ENCODE measurements at places on chromosomes 16 and 17.
A peak's percentile ranks its signal among the peaks of the same experiment; 100 is the strongest.

GRCh38 chr17:37643869-37644268, 623 bp upstream of the DDX52 start:
- H3K4me1 ChIP-seq = no peaks in the 10 kb centered on the region
- no peak overlapping the region for H3K27ac ChIP-seq
- H3K4me3 ChIP-seq = no peak overlapping the region
- peak; percentile 61 for DNase-seq
- peaks cover 4% of the 10 kb centered on the region for H3K27me3 ChIP-seq

- H3K4me1 ChIP-seq = peaks cover 10% of the 10 kb centered on the region
- no peak overlapping the region for H3K27ac ChIP-seq
- DNase-seq = no peak
- H3K4me3 ChIP-seq = no peak overlapping the region
Measured at GRCh38 chr17:50172130-50172529, 6.3 kb downstream of the SGCA start.

DNA sequence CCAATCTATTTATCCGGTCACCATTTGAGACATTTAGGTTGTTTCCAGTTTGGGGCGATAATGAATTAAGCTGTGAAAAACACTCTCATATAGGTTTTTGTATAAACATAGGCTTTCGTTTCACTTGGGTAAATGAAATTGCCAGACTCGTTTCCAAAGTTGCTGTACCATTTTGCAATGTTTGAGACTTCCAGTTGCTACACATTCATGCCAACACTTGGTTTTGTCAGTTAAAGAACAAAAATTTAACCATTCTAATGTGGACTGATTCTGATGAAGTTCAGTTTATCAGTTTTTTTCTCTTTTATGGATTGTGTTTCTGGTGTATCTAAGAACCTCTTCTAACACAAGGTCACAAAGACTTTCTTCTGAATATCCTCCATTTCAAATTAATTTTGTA, 52.4 kb downstream of the YPEL2 start:
- no peaks in the 10 kb centered on the region for H3K27me3 ChIP-seq
- H3K4me3 ChIP-seq = no peak overlapping the region
- peaks cover 5% of the 10 kb centered on the region for H3K36me3 ChIP-seq
- no peak for DNase-seq
- H3K27ac ChIP-seq = peak overlapping the region; percentile 61

DNA sequence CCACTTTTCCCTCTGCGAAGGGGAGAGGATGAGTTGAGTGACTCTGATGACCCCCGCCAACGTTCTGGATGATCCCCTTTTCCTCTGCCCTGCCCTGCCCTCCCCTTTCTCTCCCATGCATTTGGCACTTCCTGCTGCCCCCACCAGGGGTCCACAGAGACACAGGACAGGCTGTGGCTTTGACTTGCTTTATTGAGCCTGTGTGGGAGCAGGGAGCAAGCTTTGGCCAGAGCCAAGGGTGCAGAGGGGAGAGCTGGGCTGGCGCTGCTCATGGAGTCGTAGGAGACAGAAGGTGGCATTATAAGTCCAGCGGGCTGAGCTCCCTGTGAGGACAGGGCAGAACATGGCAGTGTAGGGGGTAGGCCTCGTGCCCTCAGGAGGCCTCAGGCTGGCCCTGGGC, 1.6 kb downstream of the PPY start:
- no peaks in the 10 kb centered on the region for H3K36me3 ChIP-seq
- no peak overlapping the region for H3K27ac ChIP-seq
- H3K27me3 ChIP-seq = no peaks in the 10 kb centered on the region
- H3K4me1 ChIP-seq = peaks cover 4% of the 10 kb centered on the region
- H3K4me3 ChIP-seq = no peak overlapping the region

DNA sequence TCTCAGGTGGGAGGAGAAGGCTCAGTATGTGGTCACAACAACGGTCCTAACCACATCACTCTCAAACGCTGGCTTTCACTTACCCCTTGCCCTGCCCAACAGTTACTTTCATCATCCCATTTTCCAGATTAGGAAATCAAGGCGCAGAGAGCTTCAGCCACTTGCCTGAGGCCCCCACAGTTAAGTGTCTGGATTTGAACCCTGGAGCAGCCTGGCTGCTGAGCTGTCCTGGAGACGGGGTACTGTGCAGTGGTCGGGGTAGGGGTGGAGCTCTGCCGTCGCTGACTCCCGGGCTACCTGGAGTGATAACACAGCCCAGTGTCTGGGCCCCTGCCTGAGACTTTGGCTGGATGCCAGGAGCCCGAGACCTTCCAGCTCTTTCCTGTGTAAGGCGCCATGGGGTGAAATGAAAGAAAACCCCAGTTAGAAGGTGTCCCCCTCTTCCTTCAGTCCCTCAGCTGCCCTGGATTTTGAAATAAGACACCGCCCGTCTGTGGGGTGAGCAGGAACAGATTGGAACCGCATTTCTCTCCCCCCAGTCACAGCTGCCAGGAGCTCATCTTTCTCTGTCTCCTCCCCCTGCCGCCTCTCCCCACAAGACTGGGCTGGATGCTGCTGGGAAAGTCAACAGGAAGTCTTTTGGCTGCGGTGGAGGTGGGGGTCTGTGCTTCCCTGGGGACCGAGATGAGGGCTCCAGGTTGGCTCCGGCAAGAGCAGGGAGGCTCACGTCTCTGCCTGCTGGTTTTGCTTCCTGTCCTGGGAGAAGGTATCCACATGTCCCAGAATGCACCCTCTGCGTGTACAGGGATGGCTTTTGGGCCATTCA, 280.2 kb downstream of the SEC14L1 start:
- H3K27me3 ChIP-seq = no peaks in the 10 kb centered on the region
- no peak overlapping the region for H3K4me3 ChIP-seq
- peaks cover 1% of the 10 kb centered on the region for H3K36me3 ChIP-seq
- peak overlapping the region; percentile 25 for H3K27ac ChIP-seq

GRCh38 chr16:952321-952720, 18.5 kb downstream of the LMF1 start:
- H3K4me3 ChIP-seq = no peak overlapping the region
- H3K27ac ChIP-seq = no peak overlapping the region
- no peak for DNase-seq

DNA sequence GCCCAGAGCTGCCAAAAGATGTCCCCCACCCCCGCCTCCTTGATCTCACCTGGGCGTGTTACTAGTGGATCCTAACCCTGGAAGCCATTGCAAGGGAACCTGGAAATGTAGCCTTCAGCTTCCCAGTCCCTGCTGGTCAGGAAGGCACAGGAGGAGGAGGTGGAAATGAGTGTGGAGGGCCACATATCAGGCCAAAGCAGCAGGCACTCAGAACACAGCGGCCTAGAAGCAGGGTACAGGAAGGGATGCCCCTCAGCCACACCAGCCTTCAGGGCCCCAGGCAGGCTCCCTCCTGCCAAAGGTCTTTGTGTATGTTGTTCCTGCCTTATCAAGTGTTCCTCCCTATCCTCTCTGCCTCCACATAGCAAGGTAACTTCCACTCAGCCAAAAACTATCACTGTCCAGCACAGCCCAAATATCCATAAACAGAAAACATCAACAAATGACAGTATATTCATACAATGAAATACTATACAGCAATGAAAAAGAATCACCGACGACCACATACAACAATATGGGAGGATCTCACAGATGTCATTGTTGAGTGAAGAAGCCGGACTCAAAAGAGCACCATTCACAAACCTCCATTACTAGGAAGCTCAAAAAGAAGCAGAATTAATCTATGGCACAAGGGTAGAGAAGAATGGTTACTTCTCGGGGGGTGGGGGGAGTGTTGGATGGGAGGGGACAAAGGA, 28.2 kb upstream of the TNFRSF13B start:
- H3K27me3 ChIP-seq = no peaks in the 10 kb centered on the region
- H3K4me1 ChIP-seq = peaks cover 4% of the 10 kb centered on the region
- no peak overlapping the region for H3K4me3 ChIP-seq
- H3K27ac ChIP-seq = no peak overlapping the region
- DNase-seq = no peak

GRCh38 chr17:28125526-28126378, 83.3 kb downstream of the NLK start:
- no peaks in the 10 kb centered on the region for H3K4me1 ChIP-seq
- no peak overlapping the region for H3K27ac ChIP-seq
- H3K27me3 ChIP-seq = no peaks in the 10 kb centered on the region
- peaks cover 3% of the 10 kb centered on the region for H3K36me3 ChIP-seq

DNA sequence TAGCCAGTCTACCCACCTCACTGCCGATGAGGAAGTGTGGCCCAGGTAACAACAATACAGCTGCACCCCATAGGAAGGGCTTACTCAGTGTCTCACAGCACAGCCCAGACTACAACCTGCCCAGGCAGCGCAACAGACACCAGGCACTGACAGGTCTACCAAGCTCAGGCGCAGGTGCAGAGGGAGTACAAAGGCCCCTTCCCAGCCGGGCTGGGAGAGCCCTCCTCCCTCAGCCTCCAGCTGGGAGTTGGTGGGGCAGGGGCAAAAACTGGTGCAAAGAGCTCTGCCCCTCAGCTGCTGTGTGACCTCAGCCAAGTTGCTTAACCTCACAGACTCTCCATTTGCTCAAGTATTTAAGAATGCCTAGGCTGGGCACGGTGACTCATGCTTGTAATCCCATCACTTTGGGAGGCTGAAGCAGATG, 112.6 kb upstream of the LHX1 start:
- H3K4me1 ChIP-seq = no peaks in the 10 kb centered on the region
- no peak for DNase-seq
- H3K36me3 ChIP-seq = no peaks in the 10 kb centered on the region
- H3K4me3 ChIP-seq = no peak overlapping the region
- H3K27me3 ChIP-seq = no peaks in the 10 kb centered on the region
- H3K27ac ChIP-seq = no peak overlapping the region

GRCh38 chr16:27222249-27223225, 19.2 kb downstream of the KDM8 start:
- peak; percentile 81 for DNase-seq
- H3K27ac ChIP-seq = peak overlapping the region; percentile 36
- no peak overlapping the region for H3K4me3 ChIP-seq

DNA sequence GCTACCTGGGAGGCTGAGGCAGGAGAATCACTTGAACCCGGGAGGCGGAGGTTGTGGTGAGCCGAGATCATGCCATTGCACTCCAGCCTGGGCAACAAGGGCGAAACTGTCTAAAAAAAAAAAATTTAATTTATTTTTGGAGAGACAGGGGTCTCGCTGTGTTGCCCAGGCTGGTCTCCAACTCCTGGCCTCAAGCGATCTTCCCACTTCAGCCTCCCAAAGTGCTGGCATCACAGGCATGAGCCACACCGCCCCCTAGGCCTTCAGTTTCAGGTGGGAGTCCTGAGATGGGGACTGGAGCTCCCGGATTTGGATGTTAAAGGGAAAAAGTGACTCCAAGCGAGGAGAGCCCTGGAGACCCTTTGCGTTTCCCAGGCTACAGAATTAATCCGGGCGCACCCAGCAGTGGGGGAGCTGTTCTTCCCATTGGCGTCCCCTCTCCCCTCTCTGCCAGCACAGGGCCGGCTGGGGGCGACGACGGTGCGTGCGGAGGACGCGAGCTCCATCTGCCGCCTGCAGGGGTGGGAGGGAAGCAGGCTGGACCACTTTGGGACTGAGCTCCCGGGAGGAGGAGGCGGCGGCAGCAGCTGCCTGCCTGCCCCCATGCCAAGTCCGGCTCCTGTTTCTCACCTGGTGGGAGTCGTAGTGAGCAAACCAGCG, 49.3 kb upstream of the USP7 start:
- H3K36me3 ChIP-seq = no peaks in the 10 kb centered on the region
- H3K27ac ChIP-seq = no peak overlapping the region
- H3K4me1 ChIP-seq = no peaks in the 10 kb centered on the region
- peak; percentile 1 for DNase-seq
- H3K4me3 ChIP-seq = no peak overlapping the region

DNA sequence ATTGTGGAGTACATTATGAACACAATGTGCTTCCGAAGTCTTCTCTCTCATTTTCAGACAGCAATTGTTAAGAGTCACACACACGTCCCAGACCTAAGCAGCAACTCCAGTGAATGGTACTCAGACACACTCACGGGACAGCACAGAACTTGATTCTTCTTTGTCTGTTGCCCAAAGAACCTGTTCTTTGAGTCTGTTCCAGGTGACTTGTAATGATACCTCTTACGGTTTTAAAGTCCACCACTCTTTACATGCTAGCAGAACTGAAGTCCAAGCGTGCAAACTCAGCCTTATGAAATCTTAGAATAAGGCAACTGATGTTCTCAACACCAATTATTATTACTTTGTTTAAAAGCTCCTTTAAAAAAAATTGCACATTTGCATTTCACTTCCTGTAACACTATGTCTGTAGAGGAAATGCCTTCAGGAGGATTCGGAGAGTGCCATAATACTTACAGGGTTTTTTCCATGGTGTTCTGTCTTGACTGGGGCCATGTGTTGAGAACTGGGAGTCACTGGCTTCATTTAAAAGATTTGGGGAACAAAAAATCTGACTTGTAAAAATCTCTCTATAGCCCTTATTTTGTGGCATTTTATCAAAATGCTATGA, 48.1 kb downstream of the MARF1 start:
- peaks cover 42% of the 10 kb centered on the region for H3K36me3 ChIP-seq
- no peak overlapping the region for H3K27ac ChIP-seq
- H3K4me1 ChIP-seq = no peaks in the 10 kb centered on the region
- H3K27me3 ChIP-seq = no peaks in the 10 kb centered on the region
- H3K4me3 ChIP-seq = no peak overlapping the region

- no peak overlapping the region for H3K27ac ChIP-seq
- DNase-seq = no peak
- H3K36me3 ChIP-seq = no peaks in the 10 kb centered on the region
- H3K27me3 ChIP-seq = peaks cover 3% of the 10 kb centered on the region
- no peak overlapping the region for H3K4me3 ChIP-seq
Measured at GRCh38 chr17:81529437-81529803, 1.2 kb downstream of the FSCN2 start.

GRCh38 chr16:21060027-21060510, 90.6 kb downstream of the DNAH3 start:
- DNase-seq = no peak
- H3K27me3 ChIP-seq = no peaks in the 10 kb centered on the region
- no peaks in the 10 kb centered on the region for H3K4me1 ChIP-seq
- H3K27ac ChIP-seq = no peak overlapping the region
- H3K4me3 ChIP-seq = no peak overlapping the region

GRCh38 chr16:66895689-66895979, 15.3 kb downstream of the PDP2 start:
- peaks cover 5% of the 10 kb centered on the region for H3K36me3 ChIP-seq
- H3K27ac ChIP-seq = no peak overlapping the region
- no peaks in the 10 kb centered on the region for H3K27me3 ChIP-seq
- peaks cover 8% of the 10 kb centered on the region for H3K4me1 ChIP-seq

- no peak overlapping the region for H3K4me3 ChIP-seq
- no peak for DNase-seq
- H3K36me3 ChIP-seq = no peaks in the 10 kb centered on the region
- no peak overlapping the region for H3K27ac ChIP-seq
- no peaks in the 10 kb centered on the region for H3K4me1 ChIP-seq
- H3K27me3 ChIP-seq = no peaks in the 10 kb centered on the region
Measured at GRCh38 chr16:51592535-51593300, 441.6 kb upstream of the SALL1 start.

- no peak overlapping the region for H3K4me3 ChIP-seq
- no peak overlapping the region for H3K27ac ChIP-seq
- no peaks in the 10 kb centered on the region for H3K27me3 ChIP-seq
- no peaks in the 10 kb centered on the region for H3K4me1 ChIP-seq
- peak; percentile 72 for DNase-seq
- H3K36me3 ChIP-seq = peaks cover 13% of the 10 kb centered on the region
Measured at GRCh38 chr16:15874745-15875314, 13.6 kb downstream of the CEP20 start.
